ENCODE measurements at places on chromosomes 3 and 15. TPM values are rescaled to one million over a fixed set of nuclear protein-coding genes. Genes with fewer than 3 reads are reported as not detected.
A peak's percentile ranks its signal among the peaks of the same experiment; 100 is the strongest.

GRCh38 chr3:167507954-167508353 lies 34.1 kb upstream of the SERPINI2 start:
- H3K27me3 ChIP-seq, result no peaks in the 10 kb centered on the region
- H3K27ac ChIP-seq, result no peak overlapping the region
- no peaks in the 10 kb centered on the region for H3K4me1 ChIP-seq
- no peak overlapping the region for H3K4me3 ChIP-seq
- no peaks in the 10 kb centered on the region for H3K36me3 ChIP-seq
- no peak for DNase-seq

- no peaks in the 10 kb centered on the region for H3K36me3 ChIP-seq
- H3K4me1 ChIP-seq, result no peaks in the 10 kb centered on the region
- no peak overlapping the region for H3K4me3 ChIP-seq
- no peaks in the 10 kb centered on the region for H3K27me3 ChIP-seq
Measured at GRCh38 chr3:143389388-143389787, 269.8 kb downstream of the CHST2 start.

GRCh38 chr3:160184655-160185054 lies 40.6 kb upstream of the C3orf80 start:
- no peaks in the 10 kb centered on the region for H3K27me3 ChIP-seq
- H3K36me3 ChIP-seq, result no peaks in the 10 kb centered on the region
- H3K4me1 ChIP-seq, result no peaks in the 10 kb centered on the region
- DNase-seq, result peak; percentile 91
- H3K27ac ChIP-seq, result no peak overlapping the region

DNA sequence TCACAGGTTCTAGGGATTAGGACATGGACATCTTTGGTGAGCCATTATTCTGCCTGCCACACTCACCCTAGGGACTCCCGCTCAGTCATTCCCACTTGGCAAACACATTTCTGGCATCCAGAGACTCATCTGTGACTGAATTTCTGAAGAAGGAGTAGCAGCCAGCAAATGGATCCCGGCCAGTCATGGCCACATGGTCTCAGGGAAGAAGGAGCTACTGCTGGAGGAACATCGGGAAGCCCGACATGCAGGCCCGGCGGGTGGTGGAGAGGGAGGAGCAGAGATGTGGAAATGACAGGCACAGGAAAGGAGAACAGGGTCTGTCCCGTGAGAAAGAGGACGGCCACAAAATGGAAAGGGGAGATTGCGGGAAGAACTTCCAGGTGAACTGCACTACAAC lies 65.4 kb downstream of the SEMA5B start:
- no peaks in the 10 kb centered on the region for H3K36me3 ChIP-seq
- H3K4me3 ChIP-seq, result no peak overlapping the region
- no peak overlapping the region for H3K27ac ChIP-seq
- H3K27me3 ChIP-seq, result peaks cover 46% of the 10 kb centered on the region
- DNase-seq, result no peak

GRCh38 chr3:190847436-190847835 lies 15.1 kb downstream of the GMNC start:
- no peak overlapping the region for H3K4me3 ChIP-seq
- H3K4me1 ChIP-seq, result no peaks in the 10 kb centered on the region
- H3K36me3 ChIP-seq, result no peaks in the 10 kb centered on the region
- no peaks in the 10 kb centered on the region for H3K27me3 ChIP-seq

DNA sequence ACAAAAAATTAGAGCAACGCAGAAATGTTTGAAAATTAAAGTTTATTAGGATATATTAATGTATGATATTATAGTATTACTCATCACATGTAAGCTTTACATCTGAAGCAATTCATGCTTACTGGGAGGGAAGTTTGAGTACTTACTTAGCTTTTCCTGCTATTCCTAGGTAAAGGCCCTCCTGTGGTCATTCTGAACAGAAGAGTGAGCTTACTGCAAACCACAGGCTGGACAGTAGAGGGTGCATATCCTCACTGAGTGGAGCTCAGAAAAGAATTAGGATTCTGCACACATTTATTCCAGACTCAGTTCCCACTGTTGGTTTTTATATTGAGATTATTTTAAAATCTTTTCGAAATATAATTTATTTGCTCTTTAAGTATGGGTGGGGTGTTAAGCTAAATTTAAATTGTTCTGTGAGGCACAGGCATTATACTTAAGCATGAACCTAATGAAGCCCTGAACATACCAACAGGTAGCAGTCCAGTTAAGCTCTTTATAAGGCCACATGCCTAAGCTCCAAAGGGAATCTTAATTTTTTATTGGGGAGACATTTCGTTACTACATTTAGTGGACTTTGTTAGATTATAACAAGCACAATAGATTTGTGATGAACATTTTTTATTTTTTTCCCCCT lies 10.2 kb downstream of the MRPS22 start:
- H3K27ac ChIP-seq, result no peak overlapping the region
- H3K4me1 ChIP-seq, result no peaks in the 10 kb centered on the region
- H3K36me3 ChIP-seq, result peaks cover 70% of the 10 kb centered on the region
- no peaks in the 10 kb centered on the region for H3K27me3 ChIP-seq
- peak; percentile 50 for DNase-seq

DNA sequence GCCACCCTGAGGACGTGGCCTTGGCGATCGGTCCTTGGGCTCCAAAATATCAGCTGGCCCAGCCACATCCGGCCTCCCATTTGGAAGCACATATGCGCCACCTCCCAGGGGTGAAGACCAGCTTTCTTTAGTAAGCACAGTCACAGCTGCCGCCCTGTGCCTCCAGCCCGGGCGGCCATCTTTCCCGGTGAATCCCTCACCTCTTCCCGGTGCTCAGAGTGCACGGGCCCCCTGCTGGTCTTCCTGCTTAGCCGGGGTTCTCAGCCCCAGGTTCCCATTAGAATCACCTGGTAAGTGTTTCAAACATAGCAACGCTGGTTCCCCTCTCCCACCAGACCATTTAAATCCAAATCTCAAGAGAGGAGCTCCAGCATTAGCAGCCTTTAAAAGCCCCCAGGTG lies 232.2 kb downstream of the VPS13C start:
- H3K27ac ChIP-seq, result no peak overlapping the region
- H3K4me3 ChIP-seq, result no peak overlapping the region
- H3K27me3 ChIP-seq, result peaks cover 10% of the 10 kb centered on the region
- H3K4me1 ChIP-seq, result no peaks in the 10 kb centered on the region
- DNase-seq, result no peak
- H3K36me3 ChIP-seq, result no peaks in the 10 kb centered on the region

DNA sequence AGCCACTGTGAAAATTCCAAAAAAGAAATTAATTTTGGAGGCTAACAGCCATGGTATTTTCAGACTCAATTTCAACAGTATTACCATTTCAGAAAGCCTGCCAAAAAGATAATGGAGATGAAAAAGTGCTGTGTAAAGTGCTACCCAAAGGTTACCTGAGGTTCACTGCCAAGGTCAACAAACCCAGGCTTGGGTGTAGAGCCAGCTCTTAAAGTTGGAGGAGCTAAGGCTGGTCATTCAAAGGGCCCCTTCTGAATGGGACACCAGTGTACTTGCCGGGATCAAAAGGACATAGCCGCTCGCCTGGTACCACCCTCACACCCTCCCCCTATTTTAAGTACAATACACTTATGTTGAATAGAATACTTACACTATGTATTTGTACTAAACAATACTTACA lies 64.5 kb downstream of the ETV5 start:
- H3K36me3 ChIP-seq, result peaks cover 20% of the 10 kb centered on the region
- peaks cover 8% of the 10 kb centered on the region for H3K4me1 ChIP-seq
- no peak overlapping the region for H3K4me3 ChIP-seq
- no peak for DNase-seq

- DNase-seq, result peak; percentile 47
- H3K4me3 ChIP-seq, result peak overlapping the region; percentile 94
- peaks cover 18% of the 10 kb centered on the region for H3K36me3 ChIP-seq
- H3K27me3 ChIP-seq, result no peaks in the 10 kb centered on the region
- H3K4me1 ChIP-seq, result peaks cover 5% of the 10 kb centered on the region
Measured at GRCh38 chr3:179069762-179070390, 1.7 kb downstream of the ZMAT3 start.

- H3K27ac ChIP-seq, result no peak overlapping the region
- H3K4me1 ChIP-seq, result no peaks in the 10 kb centered on the region
- H3K4me3 ChIP-seq, result no peak overlapping the region
- no peaks in the 10 kb centered on the region for H3K27me3 ChIP-seq
Measured at GRCh38 chr3:157231071-157231470, 71.1 kb upstream of the CCNL1 start.

DNA sequence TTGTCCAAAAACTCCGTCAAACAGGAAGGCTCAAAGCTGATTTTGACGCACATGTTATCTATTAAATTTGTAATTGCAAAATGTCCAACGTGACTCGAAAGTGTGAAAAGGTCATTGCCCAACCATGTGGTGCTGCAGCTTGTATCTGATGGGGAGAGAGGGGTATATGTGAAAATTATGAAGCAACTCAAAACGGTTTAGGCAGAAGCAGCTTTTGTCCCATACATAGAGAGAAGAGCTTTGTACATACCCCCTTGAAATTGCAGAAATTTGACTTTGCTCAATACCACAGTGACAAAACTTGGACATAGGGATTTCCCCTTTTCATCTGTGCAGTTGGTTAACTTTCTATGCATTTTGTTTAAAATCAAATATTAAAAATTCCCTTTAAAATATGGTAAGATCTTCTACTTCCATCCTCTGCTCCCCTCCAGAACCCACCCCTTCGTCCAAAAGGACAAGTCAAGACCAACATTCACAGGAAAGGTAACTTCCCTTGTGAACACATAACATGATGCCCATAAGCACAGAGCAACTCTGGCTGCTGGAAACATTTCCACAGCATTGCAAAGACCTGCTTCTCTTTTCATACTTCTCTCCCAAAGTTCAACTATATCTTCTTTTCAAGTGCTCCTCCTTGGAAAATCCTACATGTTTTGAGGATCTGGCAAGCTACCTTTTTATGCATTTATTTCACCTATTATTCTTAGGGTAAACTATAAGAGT lies 253.7 kb upstream of the THBS1 start:
- no peaks in the 10 kb centered on the region for H3K27me3 ChIP-seq
- no peak for DNase-seq
- no peaks in the 10 kb centered on the region for H3K36me3 ChIP-seq
- peaks cover 1% of the 10 kb centered on the region for H3K4me1 ChIP-seq
- no peak overlapping the region for H3K4me3 ChIP-seq

DNA sequence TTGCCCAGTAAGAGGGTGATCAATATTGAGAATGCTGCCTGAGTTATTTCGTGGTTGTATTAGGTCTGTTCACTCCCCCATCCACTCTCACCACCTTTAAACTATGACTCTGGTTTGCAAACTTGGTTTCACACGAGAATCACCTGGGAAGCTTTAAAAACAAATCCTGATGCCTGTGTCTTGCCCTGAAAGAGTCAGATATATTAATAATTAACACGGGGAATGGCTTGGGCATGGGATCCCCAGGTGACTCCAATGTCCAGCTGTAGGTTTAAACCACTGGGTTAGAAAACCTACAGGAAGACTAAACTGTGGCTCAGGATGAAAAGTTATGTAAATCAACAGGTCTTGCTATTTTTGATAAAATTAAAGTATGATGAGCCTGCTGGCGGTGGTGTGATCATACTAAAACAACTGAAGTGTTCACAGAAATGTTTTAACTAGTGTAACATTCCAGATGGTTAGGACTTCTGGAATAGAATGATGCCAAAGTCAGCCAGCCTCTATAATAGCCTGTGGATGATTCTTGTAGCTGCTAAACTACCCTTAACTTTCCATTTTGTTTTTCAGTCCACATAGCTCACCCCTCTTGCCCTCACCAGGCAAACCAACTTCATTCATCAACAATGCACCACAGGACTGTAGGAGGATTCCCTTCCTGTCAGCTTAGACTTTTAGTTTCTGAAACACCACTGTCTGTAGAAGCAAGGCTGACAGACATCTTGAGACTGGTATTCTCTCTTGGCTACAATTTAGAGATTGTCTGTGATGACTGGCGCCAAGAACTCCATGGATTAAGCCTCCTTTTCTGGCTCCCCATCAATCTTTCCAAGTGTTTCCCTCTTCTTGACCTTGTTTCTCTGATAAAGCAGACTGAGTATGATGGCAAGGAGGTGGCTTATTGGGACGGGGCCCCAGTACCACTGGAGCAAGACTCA lies 119.1 kb upstream of the ADAMTS9 start:
- H3K27me3 ChIP-seq, result no peaks in the 10 kb centered on the region
- no peaks in the 10 kb centered on the region for H3K4me1 ChIP-seq
- H3K36me3 ChIP-seq, result no peaks in the 10 kb centered on the region
- DNase-seq, result no peak

DNA sequence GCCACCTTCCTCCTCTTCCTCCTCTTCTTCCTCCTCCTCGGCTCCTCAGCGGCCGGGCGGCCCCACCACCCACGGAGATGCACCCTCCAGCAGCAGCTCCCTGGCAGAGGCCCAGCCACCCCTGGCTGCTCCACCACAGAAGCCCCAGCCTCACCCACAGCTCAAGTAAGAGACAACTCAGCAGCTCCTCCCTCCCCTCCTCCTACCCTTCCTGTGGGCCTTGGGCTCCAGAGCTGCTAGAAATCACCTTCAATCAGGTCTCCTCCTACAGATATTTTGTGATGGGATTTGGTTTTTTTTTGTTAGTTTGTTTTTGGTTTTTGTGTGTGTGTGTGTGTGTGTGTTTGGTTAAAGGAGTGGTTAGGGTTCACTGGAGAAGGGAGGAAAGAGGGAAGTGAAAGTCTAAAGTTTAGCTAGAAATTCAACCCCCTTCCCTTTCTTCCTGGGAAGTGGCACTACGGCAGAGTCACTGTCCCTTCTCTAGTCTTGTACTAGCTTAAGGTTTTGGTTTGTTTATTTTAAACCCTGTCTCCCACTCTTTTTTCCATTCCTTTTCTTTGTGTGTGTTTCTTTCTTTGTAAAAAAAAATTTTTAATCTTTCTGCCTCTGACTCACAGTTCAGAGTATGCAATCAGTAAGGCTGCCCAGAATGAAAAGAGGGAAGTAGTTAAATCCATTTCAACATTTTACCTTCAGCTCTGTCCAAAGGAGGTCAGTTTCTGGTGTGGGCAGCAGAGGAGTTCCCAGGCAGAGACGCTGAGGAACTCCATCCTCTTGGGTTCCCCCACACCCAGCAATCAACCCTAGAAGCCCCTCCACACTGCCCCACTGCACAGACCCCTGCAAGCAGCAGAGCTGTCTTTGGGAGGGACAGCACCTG lies 29.0 kb upstream of the TIMP4 start:
- peak overlapping the region; percentile 79 for H3K27ac ChIP-seq
- no peak overlapping the region for H3K4me3 ChIP-seq
- H3K4me1 ChIP-seq, result peaks cover 25% of the 10 kb centered on the region
- no peaks in the 10 kb centered on the region for H3K27me3 ChIP-seq
- DNase-seq, result peak; percentile 62
- no peaks in the 10 kb centered on the region for H3K36me3 ChIP-seq

LMCD1 gene
- 437 TPM for total RNA-seq

SLC28A2 gene
- not detected for total RNA-seq

RTP1 gene
- total RNA-seq, result not detected

EPHA6 gene
- 0.99 TPM for total RNA-seq
